Urothelium cell line (cell line): ENCODE measurements at places on chromosomes 5 and 9.

- peak; percentile 65 for DNase-seq
Measured at GRCh38 chr9:114434878-114435311, 47.1 kb upstream of the AKNA start.

GRCh38 chr5:120683580-120683979, 219.5 kb downstream of the PRR16 start:
- DNase-seq: no peak

DNA sequence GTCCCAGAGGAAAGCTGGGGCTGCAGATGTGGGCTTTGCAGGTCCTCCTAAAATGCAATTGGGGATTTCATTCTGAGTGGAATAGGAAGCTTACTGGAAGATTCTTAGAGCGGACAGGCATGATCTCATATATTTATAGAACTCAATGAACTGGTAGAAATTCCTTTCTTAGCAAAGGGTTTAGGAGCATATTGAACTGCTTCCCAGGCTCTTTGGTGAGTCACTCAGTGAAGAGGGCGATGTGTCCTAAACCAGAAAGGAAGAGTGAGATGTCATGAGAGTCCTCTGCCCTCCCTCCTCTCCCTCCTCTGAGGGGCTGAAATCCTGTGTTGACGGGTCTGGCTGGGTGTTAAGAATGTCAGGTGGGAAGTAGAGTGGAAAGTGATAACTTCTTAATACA, 26.3 kb upstream of the SEMA6A start:
- DNase-seq: peak; percentile 13

DNA sequence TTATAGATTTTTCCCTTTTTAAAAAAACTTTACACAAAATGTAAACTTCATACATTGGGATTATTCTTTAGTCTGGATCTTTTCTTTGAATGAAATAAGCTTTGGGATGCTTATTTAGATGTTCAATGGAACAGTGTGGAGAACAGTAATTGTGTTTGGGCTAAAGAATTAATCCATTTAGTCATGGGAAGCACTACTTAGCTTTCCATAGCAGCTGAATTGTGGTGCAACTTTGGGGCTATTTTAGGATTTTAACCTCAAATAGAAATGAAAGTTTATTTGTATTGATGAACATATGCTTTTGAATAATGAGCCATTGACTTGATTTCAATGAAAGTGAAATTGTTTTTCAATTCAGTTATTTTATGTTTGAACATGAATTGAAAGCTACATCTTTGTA, 72.4 kb downstream of the ZCCHC7 start:
- no peak for DNase-seq

GRCh38 chr5:64789457-64789856, 20.7 kb downstream of the CWC27 start:
- no peak for DNase-seq
